ENCODE measurements at places on chromosomes 11 and 22.

- no peak overlapping the region for H3K4me3 ChIP-seq
- H3K27ac ChIP-seq: no peak overlapping the region
- peaks cover 21% of the 10 kb centered on the region for H3K36me3 ChIP-seq
- DNase-seq: no peak
- peaks cover 16% of the 10 kb centered on the region for H3K4me1 ChIP-seq
Measured at GRCh38 chr22:50207383-50208140, 6.8 kb downstream of the SELENOO start.

DNA sequence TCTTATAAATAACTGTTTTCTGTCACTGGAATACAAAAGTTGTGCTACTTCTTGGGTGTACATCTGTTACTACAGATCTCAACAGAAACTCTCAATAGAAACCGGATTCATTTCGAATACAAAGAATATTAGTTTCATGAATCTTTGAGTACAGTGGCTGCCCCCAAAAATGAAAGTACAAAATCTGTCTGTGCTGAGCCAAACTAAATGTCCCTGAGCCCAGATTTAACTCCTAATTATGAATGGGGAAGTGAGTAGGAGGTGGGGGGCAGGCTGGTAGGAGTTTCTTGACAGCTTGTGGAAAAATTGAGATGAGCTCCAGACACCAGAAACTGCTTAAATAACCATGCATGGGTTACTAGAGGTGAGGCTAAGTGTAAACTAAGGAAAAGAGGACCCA lies 41.6 kb downstream of the PITPNB start:
- H3K4me3 ChIP-seq: no peak overlapping the region
- peaks cover 41% of the 10 kb centered on the region for H3K4me1 ChIP-seq
- DNase-seq: no peak

DNA sequence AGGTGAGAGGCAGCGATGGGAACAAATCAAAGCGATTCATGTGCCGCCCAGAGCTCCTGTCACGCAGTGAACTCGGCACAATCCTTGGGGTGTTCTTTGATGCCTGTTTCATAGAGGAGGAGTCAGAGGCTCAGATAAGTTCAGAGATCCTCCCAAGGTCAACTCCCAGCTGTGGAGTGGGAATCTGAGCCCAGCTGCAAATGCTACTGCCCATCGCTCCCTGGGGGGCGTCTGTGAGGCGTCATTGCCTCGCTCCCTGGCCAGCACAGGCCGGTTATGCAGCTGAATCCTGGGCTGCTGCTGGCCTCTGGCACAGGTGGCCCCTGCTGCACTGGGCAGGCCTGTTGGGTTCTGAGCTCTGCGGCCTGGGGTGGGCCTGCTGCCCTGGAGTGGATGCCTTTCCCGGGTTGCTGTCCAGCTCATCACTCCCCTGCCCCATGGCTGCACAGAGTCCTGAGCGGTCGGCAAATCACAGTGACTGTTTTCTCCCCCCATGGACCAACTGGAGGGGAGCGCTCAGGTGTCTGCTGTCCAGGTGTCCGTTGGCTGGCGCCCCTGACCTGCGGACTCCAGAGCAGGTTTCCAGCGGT lies 36.3 kb upstream of the SHISAL1 start:
- peaks cover 11% of the 10 kb centered on the region for H3K4me1 ChIP-seq
- H3K4me3 ChIP-seq: no peak overlapping the region
- H3K27me3 ChIP-seq: peaks cover 6% of the 10 kb centered on the region
- H3K27ac ChIP-seq: no peak overlapping the region
- no peak for DNase-seq

- no peaks in the 10 kb centered on the region for H3K4me1 ChIP-seq
- H3K36me3 ChIP-seq: no peaks in the 10 kb centered on the region
- no peak overlapping the region for H3K27ac ChIP-seq
- DNase-seq: no peak
- peaks cover 6% of the 10 kb centered on the region for H3K27me3 ChIP-seq
Measured at GRCh38 chr11:35905646-35906276, 38.1 kb upstream of the LDLRAD3 start.

Data from activated CD4-positive, alpha-beta T cell treated with anti-CD3 and anti-CD28 coated beads for 36 hours (primary cell).